ENCODE measurements at places on chromosomes 1 and 21.

DNA sequence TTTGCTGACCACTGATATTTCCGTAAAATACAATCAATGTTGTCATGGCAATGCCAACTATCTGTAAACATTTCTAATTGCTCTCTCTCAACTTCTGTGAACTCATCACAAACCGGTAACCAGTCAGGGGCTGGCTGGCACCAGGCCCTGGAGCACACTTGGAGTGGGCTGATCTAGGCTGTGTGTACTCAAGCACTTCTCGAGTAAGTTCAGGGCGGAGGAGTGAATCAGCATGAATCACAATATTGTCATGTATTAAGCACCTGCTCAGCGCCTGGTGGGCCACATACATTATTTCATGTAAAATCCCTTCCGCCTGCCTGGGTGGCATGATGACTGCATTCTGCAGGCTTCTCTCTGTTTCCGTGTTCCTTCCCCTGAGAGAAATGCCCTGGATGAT is 212.4 kb downstream of the FOXD2 start:
- DNase-seq, result peak; percentile 39

- no peak for DNase-seq
Measured at GRCh38 chr1:4344065-4344732, 310.2 kb upstream of the AJAP1 start.

- DNase-seq, result no peak
Measured at GRCh38 chr1:3577300-3577699, 34.0 kb downstream of the MEGF6 start.

DNA sequence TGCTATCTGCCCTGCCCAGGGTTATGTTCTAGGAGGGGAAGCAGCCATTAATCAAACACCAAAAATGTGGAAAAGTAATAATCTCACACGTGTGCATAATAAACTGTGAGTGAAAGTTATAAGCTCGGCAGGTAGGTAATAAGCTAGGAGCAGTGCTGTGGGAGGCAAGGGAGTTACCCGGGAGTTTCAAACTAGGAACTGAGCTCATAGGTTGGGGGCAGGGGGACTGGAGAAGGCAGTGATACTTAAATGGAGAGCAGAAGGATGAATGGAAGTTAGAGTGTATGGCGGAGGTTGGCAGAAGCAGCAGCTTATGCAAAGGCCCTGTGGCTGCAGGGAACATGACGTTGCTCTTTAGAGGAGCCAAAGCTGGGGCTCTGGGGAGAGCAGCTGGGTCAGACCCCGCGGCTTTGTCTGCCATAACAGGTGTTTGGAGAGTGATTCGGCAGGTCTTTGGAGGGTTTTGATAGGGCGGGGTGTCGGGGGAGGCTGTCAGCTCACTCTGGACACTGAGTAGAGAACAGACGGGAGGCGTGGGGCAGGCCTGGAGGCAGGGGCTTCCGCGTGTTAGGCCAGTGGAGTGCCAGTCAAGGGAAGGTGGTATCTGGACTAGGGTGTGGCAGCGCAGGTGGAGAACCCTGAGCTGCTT is 20.0 kb downstream of the PTPRF start:
- no peak for DNase-seq

DNA sequence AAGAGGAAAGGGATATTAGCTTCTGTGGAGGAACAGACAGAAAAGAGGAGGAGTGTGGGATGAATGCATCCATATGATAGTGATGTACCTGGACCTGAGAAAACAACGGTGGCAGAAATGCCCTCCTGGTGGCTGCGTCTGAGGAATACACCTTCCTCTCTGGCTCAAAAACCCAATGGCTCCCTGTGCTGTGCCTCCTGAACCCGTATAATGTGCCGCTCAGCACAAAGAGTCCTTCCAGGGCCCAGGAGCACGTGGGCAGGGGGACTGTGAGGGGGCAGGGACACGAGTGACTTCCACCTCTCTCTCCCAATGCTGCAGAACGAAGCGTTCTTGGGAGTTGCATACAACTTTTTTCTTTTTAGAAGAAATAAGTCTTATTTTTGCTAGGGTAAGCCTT is 31.2 kb downstream of the IRF2BP2 start:
- DNase-seq, result no peak

All from brain pericyte (primary cell).